ENCODE measurements at places on chromosomes 2 and 18. TPM values are rescaled to one million over a fixed set of nuclear protein-coding genes. Genes with fewer than 3 reads are reported as not detected.

GRCh38 chr2:146661473-146662096 is 1183.2 kb upstream of the ACVR2A start:
- DNase-seq: no peak
- no peak overlapping the region for H3K27ac ChIP-seq
- no peaks in the 10 kb centered on the region for H3K27me3 ChIP-seq
- H3K36me3 ChIP-seq: no peaks in the 10 kb centered on the region
- H3K4me1 ChIP-seq: no peaks in the 10 kb centered on the region

DNA sequence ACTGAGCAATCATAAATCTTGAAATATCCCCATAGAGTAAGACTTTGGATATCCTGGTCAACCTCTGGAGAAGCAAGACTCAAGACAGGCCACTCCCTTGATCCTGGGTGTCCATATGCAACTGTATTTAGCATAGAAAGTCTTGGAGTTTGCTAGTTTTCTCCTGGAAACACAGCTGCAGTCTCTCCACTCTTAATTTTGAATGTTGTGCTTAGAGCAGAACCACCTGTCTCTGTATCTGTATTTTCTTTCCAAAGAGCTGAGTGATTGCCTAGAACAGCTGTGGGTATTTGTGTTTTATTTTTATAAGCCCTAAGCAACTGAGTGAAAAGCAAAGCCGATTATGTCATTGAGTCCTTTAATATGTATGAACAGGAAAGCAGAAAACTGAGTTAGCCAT is 64.1 kb upstream of the ADAM23 start:
- no peaks in the 10 kb centered on the region for H3K36me3 ChIP-seq
- H3K4me3 ChIP-seq: no peak overlapping the region
- H3K27ac ChIP-seq: no peak overlapping the region
- H3K4me1 ChIP-seq: no peaks in the 10 kb centered on the region

DNA sequence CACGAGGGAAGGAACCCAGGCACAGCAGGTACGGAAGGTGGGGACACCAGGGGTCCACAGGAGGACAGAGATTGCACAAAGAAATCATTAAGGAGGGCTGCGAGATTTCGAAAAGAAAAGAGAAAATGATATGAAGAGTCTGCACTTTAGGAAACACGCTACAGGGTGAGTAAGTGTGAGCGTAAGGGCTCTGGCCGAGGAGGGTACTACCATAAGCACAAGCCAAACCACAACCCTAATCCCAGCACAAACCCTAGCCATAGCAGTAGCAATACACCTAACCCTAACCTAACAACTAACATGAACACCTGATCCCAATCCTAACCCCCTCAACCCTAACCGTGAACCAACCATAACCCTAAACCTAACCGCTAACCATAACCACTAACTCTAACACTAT is 104.0 kb downstream of the ZNF516 start:
- no peak overlapping the region for H3K27ac ChIP-seq
- H3K4me1 ChIP-seq: no peaks in the 10 kb centered on the region
- no peaks in the 10 kb centered on the region for H3K36me3 ChIP-seq
- no peak overlapping the region for H3K4me3 ChIP-seq

DNA sequence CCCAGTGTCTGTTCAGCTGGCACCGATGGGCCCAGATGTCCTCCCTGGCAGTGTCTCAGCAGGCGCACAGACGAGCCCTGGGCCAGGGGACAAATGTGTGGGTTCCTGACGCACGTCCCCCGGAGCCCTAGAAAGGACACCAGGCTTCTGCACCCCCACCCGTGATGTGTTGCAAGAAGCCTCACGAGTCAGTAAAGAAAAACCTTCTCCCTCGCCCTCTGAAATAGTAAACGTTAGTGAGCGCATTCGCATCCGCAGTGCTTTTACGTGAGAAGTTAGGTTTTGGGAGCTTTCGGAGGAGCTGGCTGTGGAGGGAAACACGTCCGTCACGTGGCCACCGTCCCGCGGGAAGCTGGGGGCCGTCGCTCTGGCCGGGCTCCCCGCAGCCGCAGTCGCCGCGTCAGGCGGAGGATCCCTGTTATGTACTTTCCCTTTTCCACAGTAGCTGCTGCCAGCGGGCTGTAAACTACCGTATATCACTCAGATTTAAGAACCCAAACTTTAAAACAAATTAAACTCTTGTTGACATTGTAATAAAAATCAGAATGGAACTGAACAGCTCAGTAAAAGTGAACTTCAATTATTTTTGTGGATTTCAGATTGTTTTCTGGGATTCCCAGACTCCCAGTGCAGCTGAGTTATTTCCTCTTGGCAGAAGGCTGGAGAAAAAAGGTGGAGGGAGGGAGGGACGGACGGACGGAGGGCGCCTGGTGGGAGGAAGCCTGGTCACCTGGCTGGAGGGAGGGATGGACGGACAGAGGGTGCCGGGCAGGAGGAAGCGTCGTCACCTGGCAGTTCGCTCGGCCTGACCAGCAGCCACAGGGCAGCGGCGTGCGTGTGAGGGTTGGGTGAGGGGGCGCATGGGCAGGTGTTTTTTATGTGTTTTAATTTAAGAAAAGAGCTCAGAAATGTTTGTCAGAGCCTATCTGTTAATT is 112.1 kb downstream of the NFATC1 start:
- no peak for DNase-seq
- H3K36me3 ChIP-seq: peaks cover 12% of the 10 kb centered on the region
- peak overlapping the region; percentile 57 for H3K4me3 ChIP-seq
- H3K27ac ChIP-seq: peak overlapping the region; percentile 93
- no peaks in the 10 kb centered on the region for H3K27me3 ChIP-seq

HOXD4 gene
- 13.6 TPM for total RNA-seq

LINC00305 gene
- not detected for total RNA-seq

Measured in ascending aorta (tissue), 2 donors.